ENCODE measurements at places on chromosomes 13 and 19.

GRCh38 chr13:63851526-63851925 lies 2435.9 kb upstream of the PCDH20 start:
- DNase-seq, result no peak

- no peak for DNase-seq
Measured at GRCh38 chr19:18254546-18255503, 19.4 kb downstream of the IQCN start.

DNA sequence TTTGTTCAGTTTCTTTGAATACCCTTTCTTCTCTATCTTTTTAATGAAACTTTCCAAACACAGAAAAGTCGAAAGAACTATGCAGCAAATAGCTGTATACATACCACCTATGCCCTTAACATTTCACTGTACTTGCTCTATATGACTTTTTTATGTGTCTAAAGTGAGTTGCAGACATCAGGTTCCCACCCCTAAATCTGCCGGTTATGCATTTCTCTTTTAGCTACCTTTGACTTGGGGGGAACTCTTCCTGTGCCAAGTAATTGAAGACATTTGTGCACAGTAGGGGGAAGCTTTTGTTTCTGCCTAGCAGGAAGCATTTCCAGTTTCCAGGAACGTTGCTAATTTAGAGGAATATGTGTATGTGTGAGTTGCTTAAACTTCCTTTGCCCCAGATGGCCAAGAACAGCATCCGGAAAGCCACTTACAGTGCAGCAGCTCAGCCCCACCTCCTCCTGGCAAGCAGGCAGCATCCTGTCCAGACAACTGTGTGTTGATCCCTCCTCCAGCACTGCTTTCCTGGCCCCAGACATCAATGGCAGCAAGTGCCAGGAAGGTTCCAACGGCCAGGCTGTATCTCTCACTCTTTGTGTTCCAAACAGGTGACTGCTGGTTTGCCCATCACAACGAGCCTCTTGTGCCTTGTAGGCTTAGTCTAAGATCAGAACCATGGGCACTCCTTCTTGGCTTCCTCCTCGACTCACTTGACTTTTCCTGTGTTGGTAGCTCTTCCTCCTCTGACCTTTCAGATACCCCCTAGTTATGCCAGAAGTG lies 14.7 kb upstream of the GRAMD1A start:
- peak; percentile 69 for DNase-seq

GRCh38 chr19:31863122-31863521 lies 482.3 kb upstream of the ZNF507 start:
- DNase-seq, result no peak

- no peak for DNase-seq
Measured at GRCh38 chr19:49497047-49497788, 984 bp downstream of the RPS11 start.

DNA sequence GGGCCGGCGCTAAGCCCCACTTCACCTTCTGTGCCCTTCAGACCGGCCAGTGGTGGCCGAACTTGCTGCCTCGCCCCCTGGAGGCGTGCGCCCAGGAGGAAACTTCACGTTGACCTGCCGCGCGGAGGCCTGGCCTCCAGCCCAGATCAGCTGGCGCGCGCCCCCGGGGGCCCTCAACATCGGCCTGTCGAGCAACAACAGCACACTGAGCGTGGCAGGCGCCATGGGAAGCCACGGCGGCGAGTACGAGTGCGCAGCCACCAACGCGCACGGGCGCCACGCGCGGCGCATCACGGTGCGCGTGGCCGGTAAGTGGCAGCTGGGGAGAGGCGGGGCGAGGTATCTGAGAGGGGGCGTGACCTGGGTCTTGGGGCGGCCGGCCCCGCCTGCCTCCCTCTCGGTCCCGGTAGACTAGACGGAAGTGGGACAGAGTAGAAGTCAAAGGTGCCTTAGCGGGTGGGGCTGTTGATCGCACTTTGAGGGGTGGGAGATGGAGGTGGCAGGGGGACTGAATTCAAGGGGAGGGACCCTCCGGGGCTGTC lies 5.6 kb downstream of the ICAM5 start:
- no peak for DNase-seq

GRCh38 chr13:49297338-49297737 lies 49.6 kb downstream of the CDADC1 start:
- DNase-seq, result no peak
